NCI-H2081 treated with DMSO at 0.1 percent for 48 hours (cell line): ENCODE measurements at places on chromosomes 13 and 19.

DNA sequence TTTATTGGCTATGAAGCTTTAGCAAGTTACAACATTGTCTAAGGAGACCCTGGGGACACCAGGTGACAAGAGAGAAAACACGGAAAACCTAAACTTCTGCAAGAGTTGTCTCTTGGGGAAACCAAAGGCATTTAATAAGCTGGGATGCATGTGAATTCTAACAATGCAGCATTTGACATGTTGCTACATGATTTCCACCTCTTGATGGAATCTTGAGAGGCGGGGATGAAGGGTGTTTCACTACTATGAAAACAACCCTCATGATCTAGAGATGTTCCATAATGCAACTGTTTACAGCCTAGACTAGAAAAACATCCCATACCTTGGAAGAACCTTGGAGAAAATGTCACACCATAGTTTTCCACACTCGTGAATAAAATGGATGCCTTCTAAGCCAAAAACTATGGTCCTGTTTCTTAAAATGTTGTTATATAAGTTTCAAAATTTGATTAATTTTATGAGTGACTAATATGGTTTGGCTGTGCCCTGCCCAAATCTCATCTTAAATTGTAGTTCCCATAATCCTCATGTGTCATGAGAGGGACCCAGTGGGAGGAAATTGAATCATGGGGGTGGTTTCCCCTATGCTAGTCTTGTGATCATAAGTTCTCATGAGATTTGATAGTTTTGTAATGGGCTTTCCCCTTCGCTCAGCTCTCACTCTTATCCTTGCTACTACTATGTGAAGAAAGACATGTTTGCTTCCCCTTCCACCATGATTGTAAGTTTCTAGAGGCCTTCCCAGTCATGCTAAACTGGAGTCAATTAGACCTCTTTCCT lies 164.6 kb downstream of the TNFSF13B start:
- DNase-seq = no peak

DNA sequence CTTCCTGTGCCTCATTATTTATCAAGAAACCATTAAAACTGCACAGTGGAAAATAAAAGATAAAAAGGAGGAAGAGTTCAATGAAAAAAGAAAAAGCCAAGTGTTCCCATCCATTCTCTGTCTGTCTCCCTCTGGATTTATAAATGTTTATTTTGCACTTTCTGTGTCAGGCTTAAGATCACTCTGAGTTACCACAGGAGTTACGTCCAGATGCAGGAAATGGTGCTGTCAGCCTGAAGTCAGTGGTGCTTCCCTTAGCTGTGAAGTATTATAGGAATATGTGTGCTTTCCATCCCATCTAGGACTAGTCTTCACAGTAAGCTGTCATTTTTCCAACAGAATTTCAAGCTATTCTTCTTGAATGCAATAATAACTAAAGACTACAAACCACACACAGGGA lies 420.2 kb downstream of the KCTD12 start:
- DNase-seq = no peak

GRCh38 chr13:107361666-107362065 lies 793.7 kb upstream of the ARGLU1 start:
- DNase-seq = no peak

- no peak for DNase-seq
Measured at GRCh38 chr19:55578031-55578760, 2.5 kb downstream of the ZNF579 start.

DNA sequence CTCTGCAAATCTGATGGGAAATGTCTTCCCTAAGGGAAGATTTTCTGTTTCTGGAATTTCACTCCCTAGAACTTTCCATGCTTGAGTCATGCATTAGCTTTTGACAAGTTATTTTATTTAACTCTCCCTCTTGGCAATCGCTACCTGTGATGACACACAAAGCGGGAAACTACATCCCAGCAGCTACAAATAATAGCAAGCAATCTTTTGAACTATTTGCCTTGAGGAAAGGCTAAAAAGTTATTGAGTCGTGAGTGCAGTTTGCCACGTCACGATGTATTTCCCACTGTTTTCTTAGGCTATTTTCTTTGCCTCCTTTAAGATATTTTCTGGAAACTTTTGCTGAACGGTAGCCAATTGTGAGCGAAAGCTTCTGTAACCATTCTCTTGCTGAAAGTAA lies 353.3 kb upstream of the HTR2A start:
- no peak for DNase-seq

GRCh38 chr13:114109641-114110041 lies 22.8 kb downstream of the RASA3 start:
- no peak for DNase-seq

DNA sequence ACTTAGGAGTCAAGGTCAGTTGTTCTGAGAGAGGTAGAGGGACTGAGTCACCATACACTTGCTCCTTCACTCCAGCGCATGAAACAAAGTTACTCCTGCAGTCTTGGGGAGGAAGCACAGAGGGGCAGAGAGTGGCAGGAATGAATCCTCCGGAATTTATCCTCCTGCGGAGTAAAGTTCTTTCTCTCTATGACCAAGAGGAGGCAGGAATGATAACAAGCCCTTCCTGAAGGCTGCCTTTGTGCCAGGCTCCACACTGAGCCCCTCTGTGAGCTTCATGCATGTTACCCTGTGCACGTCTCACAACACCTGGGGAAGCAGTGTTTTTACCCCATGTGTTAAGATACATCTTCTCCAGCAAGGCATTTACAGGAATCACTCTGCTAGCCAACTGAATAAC lies 458.4 kb downstream of the KLF12 start:
- no peak for DNase-seq

DNA sequence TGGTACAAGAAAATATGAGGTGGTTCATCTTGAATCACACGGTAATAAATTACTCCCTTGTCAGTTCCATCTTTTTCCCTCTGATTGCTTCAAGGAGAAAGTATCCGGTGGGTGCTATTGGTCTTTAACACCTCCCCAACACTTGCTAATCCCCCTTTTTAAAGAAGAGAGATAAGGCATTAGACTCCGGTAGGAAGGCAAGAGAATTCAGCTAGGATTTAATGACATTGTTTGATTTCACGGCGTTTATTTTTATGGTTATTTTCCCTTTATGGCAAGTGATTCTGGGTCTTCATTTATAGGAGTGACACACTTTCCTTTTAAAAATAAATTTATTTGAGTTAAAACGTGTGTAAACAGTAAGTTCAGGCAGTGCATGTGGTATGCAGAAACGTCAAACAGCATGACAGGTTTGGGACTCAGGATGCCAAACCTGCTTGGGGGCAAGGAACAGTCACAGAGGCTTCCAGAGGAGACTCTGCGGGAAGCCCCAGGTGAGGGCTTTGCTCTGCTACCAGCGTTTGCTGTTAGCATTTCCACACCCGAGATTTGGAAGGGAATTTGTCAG lies 36.5 kb downstream of the TSHZ3 start:
- DNase-seq = no peak

- DNase-seq = peak; percentile 5
Measured at GRCh38 chr19:44951179-44952159, 3.7 kb upstream of the CLPTM1 start.

DNA sequence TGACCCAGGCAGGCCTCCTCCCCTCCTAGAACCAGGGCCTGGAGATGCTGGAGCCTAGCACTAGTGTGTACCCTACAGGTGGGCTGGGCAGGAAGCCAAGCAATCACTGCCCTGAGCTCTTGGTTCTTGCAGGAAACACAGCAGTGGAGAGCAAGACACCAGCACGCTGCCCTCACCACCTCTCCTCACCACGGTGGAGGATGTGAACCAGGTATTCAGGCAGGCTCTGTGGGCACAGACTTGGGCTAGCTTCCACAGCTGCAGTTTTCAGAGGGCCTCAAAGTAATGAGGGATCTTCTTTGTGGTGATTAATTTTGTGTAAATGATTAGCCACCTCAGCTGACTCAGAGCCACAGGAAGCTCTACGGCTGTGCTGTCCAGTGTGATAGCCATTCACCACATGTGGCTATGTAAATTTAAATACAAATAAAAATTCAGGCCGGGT lies 13.6 kb upstream of the GPI start:
- no peak for DNase-seq

- no peak for DNase-seq
Measured at GRCh38 chr19:13040948-13041292, 45.6 kb downstream of the NFIX start.

DNA sequence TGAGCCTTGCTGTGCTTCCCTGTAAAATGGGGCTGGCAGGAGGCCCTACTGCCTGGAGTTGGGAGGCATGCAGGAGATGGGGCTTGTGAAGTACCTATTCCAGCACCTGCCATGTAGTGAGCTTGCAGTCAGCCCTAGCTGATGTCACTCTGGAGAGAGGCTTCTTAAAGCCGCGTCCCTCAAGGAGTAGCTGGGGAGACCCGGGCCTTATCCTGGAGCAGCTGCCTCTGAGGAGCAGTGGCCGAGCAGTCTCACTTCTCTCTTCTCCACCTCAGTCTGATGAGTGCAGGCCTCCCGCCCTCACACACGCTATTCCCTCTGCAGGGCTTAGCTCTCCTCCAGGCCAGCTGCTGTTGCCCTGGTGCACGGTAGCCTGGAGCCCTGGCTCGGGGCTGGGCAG lies 18.0 kb downstream of the CLASRP start:
- DNase-seq = no peak

- no peak for DNase-seq
Measured at GRCh38 chr13:112730157-112730671, 40.4 kb downstream of the ATP11A start.

DNA sequence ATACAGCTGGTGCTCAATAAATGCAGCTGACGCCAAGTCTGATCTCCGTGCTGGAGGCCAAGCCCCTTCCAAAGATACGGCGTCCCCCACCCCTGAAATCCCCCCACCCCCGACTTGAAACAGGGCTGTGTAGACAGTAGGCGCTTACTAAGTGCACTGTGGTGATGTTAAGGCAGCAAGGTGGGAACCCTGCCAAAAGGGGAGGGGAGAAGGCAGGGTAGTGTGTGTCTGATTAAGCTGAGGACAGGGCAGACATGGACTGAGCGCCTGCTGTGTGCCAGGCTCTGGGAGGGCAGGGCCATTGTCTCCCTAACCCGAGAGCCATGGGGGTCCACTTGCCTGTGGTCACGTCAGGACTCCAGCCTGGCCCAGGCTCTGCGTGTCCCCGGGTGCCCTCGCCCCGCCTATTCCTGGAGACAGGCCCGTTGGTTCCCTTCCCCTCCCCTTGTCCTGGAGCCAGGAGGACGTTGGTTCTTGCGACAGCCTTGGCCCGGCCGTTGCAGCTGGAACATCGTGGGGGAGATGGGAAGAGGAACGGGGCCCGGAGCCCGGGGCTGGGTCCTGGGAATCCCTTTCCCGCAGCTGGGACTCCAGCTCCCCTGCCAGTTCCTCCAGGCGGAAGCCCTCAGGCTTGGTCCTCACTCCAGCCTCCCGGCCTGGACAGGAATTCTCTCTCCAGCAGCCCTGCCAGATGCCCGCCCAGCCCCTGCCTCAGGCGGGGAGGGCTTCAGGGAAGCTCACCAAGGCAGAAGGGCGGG lies 1.7 kb upstream of the ELANE start:
- no peak for DNase-seq
